Aortic smooth muscle cell (primary cell): ENCODE measurements at places on chromosomes 6 and 20. TPM values are rescaled to one million over a fixed set of nuclear protein-coding genes. Genes with fewer than 3 reads are reported as not detected.

Gene CUTA
- total RNA-seq, result 133 and 181 TPM in 2 replicates

Gene USP49
- total RNA-seq, result 1.3 and 2.1 TPM in 2 replicates

Gene ARG1
- not detected in 2 replicates for total RNA-seq

Gene OR12D3
- total RNA-seq, result not detected in 2 replicates

Gene PACRG
- total RNA-seq, result 0.12 TPM in 1 of 2 replicates, not detected in the other

Gene MAS1
- total RNA-seq, result under 0.01 TPM in 2 replicates

Gene ZNF311
- total RNA-seq, result 0.87 and 1.3 TPM in 2 replicates

Gene C4A
- 5.7 and 5.8 TPM in 2 replicates for total RNA-seq

Gene AURKA
- total RNA-seq, result 15.2 and 27.0 TPM in 2 replicates

Gene IPCEF1
- 0.12 and 0.13 TPM in 2 replicates for total RNA-seq

Gene MYL9
- total RNA-seq, result 11.6 and 21.9 TPM in 2 replicates

Gene TCF19
- 13.6 and 21.4 TPM in 2 replicates for total RNA-seq

Gene TFAP2A
- 0.40 and 0.44 TPM in 2 replicates for total RNA-seq

Gene CLPSL2
- total RNA-seq, result not detected in 2 replicates

Gene SRSF12
- under 0.01 TPM in 2 replicates for total RNA-seq

Gene MYLK2
- 0.13 and 0.19 TPM in 2 replicates for total RNA-seq

Gene TSBP1
- total RNA-seq, result not detected in 2 replicates

Gene SIRPB2
- 0.06 and 0.13 TPM in 2 replicates for total RNA-seq

Gene PGC
- not detected in 2 replicates for total RNA-seq

Gene KCNK16
- not detected in 2 replicates for total RNA-seq

Gene RNF144B
- total RNA-seq, result 2.1 and 2.7 TPM in 2 replicates

Gene ADAM33
- total RNA-seq, result 21.0 and 29.2 TPM in 2 replicates

Gene GPSM3
- 0.92 and 1.1 TPM in 2 replicates for total RNA-seq

Gene PPIL6
- total RNA-seq, result 2.8 and 3.2 TPM in 2 replicates

Gene MYH7B
- 0.12 and 0.13 TPM in 2 replicates for total RNA-seq

Gene NRSN1
- total RNA-seq, result not detected in 2 replicates

Gene IMPG1
- total RNA-seq, result not detected in 2 replicates

Gene FILIP1
- 5.2 and 7.3 TPM in 2 replicates for total RNA-seq

Gene SAMD10
- 1.2 and 1.4 TPM in 2 replicates for total RNA-seq

Gene CABLES2
- 0.66 and 0.68 TPM in 2 replicates for total RNA-seq

Gene ZFP57
- total RNA-seq, result 0.13 TPM in 1 of 2 replicates, not detected in the other

Gene FKBP1C
- total RNA-seq, result 0.79 and 1.1 TPM in 2 replicates

Gene LY6G6D
- not detected in 2 replicates for total RNA-seq

Gene CFB
- 20.3 and 31.2 TPM in 2 replicates for total RNA-seq

Gene DYNLT2
- total RNA-seq, result 0.81 and 1.1 TPM in 2 replicates

Gene CRISP2
- total RNA-seq, result not detected in 2 replicates

Gene TOX2
- under 0.01 and 0.25 TPM in 2 replicates for total RNA-seq

Gene SLC17A9
- total RNA-seq, result 8.1 and 14.1 TPM in 2 replicates

Gene HLA-DRB5
- total RNA-seq, result not detected in 2 replicates

Gene SNPH
- 6.2 and 6.3 TPM in 2 replicates for total RNA-seq

Gene OSER1
- total RNA-seq, result 31.3 and 36.4 TPM in 2 replicates

Gene BPIFB4
- not detected in 2 replicates for total RNA-seq

Gene RIPPLY2
- not detected in 2 replicates for total RNA-seq

Gene BMP7
- not detected in 2 replicates for total RNA-seq

Gene HSPA1A
- total RNA-seq, result 97.9 and 108 TPM in 2 replicates
